Thymus (tissue), 14 donors: ENCODE measurements at places on chromosomes 6 and 20.

DNA sequence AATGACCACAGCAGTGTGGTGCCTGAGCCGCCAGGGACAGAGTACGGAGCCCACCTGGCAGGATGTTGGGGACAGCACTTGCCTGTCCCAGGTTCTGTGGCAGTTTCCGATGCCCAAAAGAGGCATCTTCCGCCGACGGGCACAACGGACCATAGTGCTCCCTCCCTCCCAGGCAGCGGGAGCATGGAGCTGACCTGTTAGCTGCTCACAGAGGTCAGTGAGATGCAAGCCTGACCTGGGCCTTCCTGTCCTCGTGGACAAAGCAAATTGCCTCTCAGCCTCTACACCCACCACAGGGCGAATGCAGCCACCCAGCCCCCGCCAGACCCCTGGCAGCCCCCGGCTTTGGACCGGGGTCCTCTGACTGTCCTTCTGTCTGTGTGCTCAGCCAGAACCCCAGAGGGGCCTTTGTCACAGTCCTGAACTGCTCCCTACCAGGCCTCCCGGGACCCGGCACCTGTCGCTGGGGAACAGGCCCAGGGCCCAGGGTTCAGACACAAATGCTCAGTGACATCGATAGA is 16.2 kb upstream of the FRMD1 start:
- DNase-seq = no peak

DNA sequence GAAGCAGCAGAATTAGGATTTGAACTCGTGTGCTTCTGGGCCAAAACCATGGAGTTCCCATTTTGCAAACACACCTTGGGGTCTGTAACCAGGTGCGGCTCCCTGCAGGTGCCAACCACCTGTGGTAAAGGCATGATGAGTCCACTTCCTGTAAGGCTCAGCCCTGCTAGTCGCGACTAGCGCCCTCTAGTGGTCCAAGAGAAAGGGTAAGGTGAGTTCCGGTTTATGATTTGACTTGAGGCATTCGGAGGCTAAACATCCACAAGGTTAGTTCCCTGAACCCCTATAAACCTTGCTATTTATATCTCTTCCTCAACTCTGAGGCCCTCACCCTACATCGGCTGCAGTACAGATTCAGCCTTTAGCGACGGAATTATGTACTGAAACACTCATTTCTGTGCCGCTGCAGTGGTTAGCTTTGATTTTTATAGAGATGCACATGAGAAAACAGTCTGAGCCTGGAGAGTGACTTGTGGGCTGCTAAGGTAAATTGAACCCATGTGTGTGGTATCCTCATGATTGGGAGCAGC is 173.4 kb downstream of the PLCB1 start:
- DNase-seq = peak; percentile 63

- no peak for DNase-seq
These were observed 403.4 kb downstream of the GJA1 start for GRCh38 chr6:121838842-121839241.

DNA sequence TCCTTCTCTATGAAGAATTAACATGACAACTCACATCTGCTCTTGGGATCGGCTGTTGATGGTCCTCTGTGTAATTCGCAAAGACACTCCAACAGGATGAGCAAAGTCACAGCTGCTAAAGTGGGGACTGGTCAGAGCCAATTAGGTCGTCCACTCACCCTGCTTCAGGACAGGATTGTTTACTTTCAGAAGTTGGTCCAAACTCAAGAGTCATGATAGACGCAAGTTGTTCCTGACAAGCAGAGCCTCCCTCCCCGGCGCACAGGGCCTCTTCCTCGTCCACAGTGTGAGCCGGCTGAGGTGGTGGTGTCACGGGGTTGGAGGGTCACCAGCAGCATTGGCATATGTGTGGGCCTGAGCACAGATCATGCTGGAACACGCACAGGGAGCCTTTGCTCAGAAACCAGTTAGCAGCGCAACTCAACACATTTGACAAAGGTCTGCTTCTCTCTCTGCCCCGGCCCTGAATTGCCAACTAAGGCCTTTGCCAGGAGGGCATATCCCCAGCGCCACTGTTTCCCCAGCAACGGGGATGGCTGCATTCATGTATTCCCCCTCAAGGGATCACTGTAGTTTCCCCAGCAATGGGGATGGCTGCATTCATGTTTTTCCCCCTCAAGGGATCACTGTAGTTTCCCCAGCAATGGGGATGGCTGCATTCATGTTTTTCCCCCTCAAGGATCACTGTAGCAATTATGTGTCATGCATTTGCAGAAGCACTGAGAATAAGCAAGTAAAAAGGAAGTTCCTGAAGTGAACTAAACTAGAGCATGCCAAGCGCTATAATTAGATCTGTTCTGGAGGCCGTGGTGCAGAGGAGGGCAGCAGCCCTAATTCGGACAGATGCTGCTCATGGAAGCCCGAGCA is 111.7 kb downstream of the THBS2 start:
- no peak for DNase-seq

DNA sequence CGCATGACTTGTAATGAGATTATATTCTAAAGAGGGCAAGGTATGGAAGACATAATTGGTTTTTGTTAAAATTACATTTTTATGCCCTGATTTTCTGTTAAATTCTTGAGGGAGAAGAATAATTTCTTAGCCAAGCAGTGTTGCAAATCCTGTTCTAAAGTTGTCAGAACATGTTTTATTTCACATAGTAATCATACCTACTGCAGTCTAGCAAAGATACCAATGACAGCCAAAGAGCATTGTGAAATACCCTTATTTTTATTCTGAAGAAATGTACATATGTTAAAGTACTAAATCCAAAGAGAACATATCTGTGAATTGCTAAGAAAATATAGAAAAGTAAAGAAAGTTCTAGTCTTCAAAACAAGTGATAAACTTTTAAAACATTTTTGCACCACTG is 39.6 kb upstream of the SMIM8 start:
- DNase-seq = no peak

GRCh38 chr20:49230561-49231133 is 11.4 kb downstream of the DDX27 start:
- DNase-seq = no peak

GRCh38 chr6:4348462-4349112 is 213.2 kb upstream of the ECI2 start:
- no peak for DNase-seq

GRCh38 chr20:41411391-41411847 is 44.8 kb upstream of the EMILIN3 start:
- no peak for DNase-seq

DNA sequence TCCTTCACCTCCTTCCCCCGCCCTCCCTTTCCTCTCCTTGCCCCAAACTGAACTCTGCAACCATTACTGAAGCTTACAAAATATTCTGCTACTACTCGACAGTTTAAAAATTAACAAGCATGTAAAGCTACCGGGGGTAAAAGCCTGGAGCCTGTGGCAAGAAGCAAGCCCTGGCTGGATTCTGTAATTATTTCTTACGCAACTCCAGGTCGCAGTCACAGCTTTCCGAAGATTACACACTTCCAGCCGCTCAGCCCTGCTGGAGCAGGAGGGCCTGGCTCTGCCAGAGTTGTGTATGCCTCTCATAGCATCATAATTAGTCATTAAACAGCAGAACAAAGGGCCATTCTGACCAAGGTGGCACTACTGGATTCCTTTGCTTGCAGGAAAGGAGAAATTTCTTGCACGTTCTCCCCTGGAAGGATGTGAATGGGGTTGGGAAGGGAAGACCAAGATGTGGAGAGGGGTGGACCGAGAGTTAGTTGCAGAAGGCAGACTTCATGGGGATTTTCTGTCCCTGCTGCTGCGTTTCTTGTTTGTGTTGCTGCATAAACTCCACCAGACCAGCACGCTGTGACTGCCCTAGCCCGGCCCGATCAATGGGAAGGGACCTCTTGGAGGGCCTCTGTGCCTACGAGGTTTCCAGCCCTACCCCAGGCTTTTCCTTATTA is 23.6 kb downstream of the FOXQ1 start:
- no peak for DNase-seq

GRCh38 chr20:51423290-51423667 is 119.2 kb downstream of the NFATC2 start:
- DNase-seq = no peak

DNA sequence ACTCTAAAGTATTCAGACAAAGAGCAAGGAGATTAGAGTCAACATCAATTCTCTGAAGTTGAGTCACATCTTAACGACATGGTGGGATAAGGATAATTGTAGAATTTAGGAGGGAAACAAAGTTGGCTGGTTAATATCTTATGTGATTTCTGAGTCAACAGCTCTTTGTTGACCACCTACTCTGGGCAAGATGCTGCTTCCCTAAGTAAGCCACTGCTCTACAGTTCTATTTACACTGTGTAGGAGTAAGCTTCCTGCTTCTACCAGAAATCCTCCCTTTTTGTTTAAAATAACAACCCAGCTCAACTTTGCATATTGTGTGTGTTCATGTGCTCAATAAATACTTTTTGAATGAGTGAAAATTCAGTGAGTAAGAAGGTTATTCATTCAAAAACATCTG is 3.1 kb downstream of the HS3ST5 start:
- DNase-seq = no peak

GRCh38 chr20:2538931-2539720 is 2.8 kb downstream of the TMC2 start:
- no peak for DNase-seq

- DNase-seq = no peak
These were observed 83.6 kb downstream of the MRPL14 start for GRCh38 chr6:44043479-44044153.

DNA sequence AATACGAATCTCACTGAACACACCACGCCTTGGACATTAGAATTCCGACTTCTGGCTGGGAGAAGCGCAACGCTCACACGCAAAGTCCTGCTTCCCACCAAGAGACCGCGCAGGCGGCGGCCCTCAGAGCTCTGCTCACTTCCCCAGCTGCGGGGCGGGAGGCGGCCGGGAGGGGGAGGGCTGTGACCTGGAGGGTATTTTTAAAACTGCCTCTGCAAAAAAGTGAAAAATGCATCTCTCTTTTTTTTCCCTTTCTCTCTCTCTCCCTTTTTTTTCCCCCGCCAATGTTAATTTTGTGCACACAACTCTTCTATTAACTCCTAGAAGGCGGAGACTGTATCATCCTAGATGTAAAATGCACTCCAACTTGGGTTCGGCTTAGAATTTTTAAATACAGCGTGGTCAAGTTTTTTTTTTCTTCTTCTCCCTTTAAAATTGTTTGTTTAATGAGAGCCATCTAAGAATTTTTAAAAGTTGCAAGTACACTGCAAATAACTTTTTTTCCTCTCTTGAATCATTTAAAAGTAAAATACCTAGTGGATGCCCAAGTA is 66.4 kb downstream of the STX11 start:
- no peak for DNase-seq

DNA sequence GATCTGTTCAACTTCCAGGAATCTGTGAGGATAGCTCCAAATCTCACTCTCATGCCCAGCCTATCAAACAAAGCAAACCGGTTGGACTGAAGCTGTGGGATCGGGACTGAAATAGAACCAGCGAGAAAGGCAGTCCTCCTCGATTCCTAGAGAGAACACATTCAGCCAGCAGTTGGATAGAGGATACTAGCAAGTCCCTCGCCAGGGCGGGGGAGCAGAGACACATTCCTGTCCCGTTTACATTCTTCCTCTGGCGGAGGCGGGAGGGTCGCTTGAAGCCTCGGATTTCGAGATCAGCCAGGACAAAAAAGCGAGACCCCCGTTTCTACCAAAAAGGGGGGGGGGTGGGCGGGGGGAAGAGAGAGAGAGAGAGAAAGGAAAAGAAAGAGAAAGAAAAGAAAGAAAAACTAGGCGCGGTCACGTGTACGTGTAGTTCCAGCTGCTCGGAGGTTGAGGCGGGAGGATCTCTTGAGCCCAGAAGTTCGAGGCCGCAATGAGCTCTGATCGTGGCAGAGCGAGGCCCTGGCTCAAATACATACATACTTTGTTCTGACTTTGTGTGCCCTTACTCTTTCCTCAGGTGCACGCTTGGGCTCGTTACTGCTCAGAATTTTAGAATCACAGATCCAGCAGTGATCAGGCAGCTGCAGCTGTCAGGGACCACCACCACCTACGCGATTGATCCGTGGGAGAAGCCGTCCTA is 19.5 kb downstream of the ZNF311 start:
- DNase-seq = no peak

- no peak for DNase-seq
These were observed 76.7 kb downstream of the BCKDHB start for GRCh38 chr6:80183019-80183795.

DNA sequence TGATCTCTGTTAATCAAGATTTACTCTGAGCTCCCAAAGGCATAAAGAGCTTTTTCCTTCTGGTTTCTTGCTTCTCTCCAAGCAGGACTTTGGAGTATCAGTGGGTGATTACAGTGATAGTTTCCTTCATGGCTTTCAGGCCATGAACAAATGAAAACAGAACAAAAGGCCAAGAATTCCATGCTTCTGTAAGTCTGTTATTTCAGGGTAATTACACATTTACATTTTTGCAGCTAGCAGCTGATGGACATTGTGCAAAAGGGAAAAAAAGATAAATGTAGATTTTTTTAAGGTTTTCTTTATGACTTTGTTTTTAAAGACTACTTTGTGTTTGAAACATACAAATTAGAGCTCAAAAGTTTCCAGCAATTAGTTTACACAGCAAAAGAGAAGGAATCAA is 441.6 kb downstream of the PLCB1 start:
- no peak for DNase-seq

- DNase-seq = no peak
These were observed 259.9 kb downstream of the TAF4 start for GRCh38 chr20:61805781-61806180.

- DNase-seq = peak; percentile 44
These were observed 46.2 kb upstream of the TRIM26 start for GRCh38 chr6:30259140-30260035.

GRCh38 chr6:166541876-166542579 is 44.5 kb downstream of the RAMACL start:
- DNase-seq = no peak

GRCh38 chr6:167797476-167798265 is 29.0 kb upstream of the AFDN start:
- DNase-seq = no peak
